ENCODE measurements at places on chromosomes 2 and 18. TPM values are rescaled to one million over a fixed set of nuclear protein-coding genes. Genes with fewer than 3 reads are reported as not detected.

TEX44 gene
- not detected for polyA plus RNA-seq

NR4A2 gene
- polyA plus RNA-seq: 25.5 TPM

PPP1R7 gene
- polyA plus RNA-seq: 132 TPM

EHD3 gene
- polyA plus RNA-seq: 4.3 TPM

SIX3 gene
- not detected for polyA plus RNA-seq

CSRNP3 gene
- polyA plus RNA-seq: not detected

C1D gene
- 30.3 TPM for polyA plus RNA-seq

ESPNL gene
- polyA plus RNA-seq: not detected

GCKR gene
- polyA plus RNA-seq: not detected

WIPF1 gene
- polyA plus RNA-seq: 200 TPM

LBX2 gene
- not detected for polyA plus RNA-seq

CCDC141 gene
- 3.9 TPM for polyA plus RNA-seq

METAP1D gene
- polyA plus RNA-seq: 2.7 TPM

MYOM1 gene
- polyA plus RNA-seq: 0.92 TPM

ABCG8 gene
- polyA plus RNA-seq: not detected

FAM117B gene
- 8.0 TPM for polyA plus RNA-seq

AFG3L2 gene
- 38.4 TPM for polyA plus RNA-seq

IL18RAP gene
- 14.2 TPM for polyA plus RNA-seq

SAG gene
- polyA plus RNA-seq: not detected

C18orf54 gene
- 1.1 TPM for polyA plus RNA-seq

FOXI3 gene
- polyA plus RNA-seq: not detected

BBS5 gene
- polyA plus RNA-seq: 0.94 TPM

MMADHC gene
- 117 TPM for polyA plus RNA-seq

VIL1 gene
- polyA plus RNA-seq: not detected

SLC5A7 gene
- polyA plus RNA-seq: not detected

CYP26B1 gene
- polyA plus RNA-seq: not detected

LHCGR gene
- polyA plus RNA-seq: not detected

COL4A3 gene
- polyA plus RNA-seq: not detected

CCDC74B gene
- 0.59 TPM for polyA plus RNA-seq

SOX11 gene
- polyA plus RNA-seq: not detected

D2HGDH gene
- 5.7 TPM for polyA plus RNA-seq
